Activated CD4-positive, CD25-positive, alpha-beta regulatory T cell treated with anti-CD3 and anti-CD28 coated beads, Interleukin-2, amount 50 U/mL, for 16 hours (primary cell): ENCODE measurements at places on chromosomes 1 and 21.

- no peak for DNase-seq
Observed at GRCh38 chr1:81703391-81703755, 97.4 kb upstream of the ADGRL2 start.

DNA sequence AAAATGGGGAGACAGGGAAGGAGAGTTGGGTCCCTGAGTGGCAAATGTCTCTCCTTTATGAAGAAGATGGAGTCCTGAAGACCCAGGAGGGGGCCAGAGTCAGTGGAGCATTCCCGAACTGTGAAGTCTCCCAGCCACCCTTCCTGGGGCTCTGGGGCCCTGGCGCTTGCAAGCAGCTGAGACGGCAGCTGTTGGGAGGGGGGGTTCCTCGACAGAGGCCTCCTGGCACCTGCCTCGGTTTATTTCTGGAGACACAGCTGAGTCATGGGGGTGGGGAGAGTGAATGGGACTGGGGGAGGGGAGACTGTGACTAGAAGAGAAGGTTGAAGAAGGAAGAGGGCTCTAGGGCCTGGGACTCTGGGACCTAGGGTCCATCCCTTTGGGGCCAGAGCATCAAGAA lies 14.0 kb downstream of the NES start:
- DNase-seq, result no peak

DNA sequence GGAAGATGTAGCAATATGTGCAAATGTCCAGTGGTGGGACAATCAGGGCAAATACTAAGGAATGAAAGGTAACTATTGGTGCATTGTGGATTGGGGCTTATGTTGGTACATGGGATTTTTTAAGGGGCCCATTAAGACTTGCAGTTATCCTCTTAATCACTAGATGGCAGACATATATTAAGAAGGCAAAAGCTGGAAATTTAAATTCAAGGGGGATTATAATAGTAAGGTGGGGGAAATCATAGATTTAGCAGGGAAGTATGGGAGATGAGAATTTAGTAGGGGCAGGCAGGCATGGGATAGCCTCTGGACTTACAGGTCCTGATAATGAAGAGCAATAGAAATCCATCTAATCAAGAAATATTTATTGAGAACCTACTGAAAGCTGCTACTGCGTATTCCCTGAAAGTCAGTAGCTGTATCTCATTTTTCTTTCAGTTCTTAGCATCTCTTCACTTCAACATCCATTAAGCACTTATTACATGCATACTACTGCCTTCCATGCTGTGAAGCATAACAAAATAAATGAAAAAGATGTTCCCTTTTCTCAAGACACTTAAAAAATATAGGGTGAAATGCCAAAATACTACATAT lies 251.8 kb downstream of the CRB1 start:
- no peak for DNase-seq

DNA sequence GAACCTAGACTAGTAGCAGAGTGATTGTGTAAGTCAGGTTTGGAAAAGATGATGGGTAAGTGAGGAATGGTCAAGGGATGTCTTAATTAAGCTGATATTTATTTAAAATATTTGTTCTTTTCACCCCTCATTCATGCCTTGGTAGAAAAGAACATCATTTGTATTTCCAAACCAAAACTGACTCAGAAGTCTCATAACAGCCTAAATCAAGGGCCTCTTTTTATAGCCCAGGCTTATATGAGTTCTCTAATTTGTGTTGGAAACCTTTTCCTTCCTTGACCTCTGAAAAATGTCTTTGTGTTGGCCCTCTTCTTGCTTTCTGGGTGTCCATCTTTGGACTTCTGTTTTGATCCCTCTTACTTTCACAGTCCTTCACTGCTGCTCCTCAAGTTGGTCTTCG lies 1428.2 kb downstream of the MRPL39 start:
- DNase-seq, result no peak

DNA sequence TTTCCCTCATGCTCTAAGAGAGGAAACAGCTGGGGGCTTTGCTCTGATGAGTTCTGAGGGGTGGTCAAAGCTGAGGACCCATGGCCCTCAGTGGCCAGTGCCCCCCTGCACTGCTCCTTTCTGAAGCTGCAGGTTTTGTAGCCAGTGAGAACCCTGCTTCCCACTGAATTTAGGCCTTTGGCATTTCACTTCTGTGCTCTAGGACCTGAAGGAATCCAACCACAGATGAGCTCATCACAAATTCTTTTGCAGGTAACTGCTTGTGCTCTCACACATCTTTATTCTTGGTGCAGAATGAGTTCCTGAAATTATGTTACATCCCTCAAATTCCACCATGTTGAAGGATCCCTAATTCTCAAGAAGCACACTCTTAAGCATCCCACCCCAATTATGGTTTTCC lies 248.7 kb upstream of the IRF2BP2 start:
- no peak for DNase-seq

DNA sequence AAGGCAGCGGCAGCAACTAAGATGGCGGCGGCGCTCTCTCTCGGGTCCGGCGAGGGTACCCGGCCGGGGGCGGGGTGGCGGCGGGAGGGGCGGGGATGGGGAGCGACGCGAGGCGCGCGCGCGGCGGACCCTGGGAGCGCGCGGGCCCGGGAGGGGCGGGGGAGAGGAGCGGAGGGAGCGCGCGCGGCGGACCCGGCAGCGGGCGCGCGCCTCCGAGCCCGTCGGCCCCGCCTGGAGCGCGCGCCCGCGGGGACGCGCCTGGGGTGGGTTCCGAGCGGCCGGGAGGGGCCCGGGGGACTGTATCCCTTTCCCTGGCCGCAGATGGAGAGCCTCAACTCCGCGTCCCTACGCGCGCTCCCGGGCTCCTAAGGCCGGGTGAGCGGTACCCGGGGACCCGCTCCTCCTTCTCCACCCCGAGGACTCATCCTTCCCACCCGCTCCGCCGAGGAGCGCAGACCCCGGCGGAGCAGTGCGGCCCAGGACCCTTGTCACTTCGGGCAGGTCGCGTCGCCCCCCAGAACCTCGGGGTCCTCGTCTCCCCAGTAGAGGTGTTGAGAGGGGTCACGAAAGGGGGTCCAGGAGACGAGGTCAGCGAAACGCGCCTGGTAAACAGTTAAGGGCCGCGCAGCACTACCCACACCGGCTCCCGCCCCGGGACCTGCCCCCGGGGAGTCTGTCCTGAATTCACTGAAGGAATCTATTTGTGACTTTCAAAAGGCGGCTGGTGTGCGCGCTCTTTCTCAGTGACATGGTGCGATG lies at the start of gene CLSTN1:
Gene CLSTN1 (minus strand): TSS at position 23 of the 759 bp plus-strand sequence. CDS start 232 bp downstream, outside the sequence.
- peak; percentile 77 for DNase-seq

DNA sequence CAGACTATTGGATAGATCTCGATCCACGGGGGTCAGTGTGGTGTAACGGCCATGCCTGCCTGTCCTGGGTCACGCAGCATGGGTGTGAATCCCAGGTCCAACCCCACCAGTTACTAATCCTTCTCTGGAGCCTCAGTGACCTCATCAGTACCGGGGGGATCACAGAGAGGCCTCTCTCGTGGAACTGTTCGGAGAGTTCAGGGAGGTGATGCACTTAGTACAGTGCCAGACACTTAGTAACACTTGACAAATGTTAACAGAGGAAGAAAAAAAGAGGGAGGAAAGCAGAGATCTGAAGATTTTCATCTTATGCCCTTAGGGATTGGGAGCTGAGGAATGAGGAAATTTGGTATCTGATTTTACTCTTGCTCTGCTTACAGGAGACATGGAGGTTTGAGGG lies 2.9 kb downstream of the ABCA4 start:
- DNase-seq, result no peak

DNA sequence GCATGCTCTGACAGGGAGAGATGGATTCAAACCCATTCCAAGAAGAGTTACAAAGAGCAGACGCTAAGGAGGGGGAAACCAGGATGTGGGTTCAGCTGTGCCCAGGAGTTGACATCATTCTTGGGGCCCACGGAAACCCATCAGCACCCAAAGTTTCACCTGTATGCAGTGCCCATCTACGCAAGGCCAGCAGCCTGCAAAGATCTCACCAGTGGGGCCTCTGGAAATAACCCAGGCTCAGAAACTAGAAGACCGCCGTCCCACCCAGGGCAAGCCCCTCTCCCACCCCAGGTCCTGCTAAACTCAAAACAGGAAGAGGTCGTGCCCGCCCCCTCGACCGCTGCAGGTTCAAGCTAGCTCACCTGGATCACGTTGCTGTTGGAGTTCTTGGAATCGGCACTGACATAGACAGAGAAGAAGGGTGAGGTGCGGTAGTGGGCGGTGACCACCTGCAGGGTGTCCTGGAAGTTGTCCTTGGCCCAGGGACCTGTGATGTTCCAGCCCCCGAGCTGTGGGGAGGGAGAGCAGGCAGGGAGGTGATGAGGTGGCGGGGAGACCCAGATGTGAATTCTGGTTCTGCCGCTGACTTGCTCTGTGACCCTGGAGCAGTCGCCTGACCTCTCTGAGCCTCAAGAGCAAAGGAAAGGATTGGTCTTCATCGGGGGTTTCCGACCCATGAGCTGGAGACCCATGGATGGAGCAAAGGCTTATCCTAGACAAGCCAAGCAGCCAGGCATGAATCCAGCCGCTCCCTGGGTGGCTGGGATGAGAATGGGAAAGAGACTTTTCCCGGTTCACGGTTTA lies 31.7 kb downstream of the ECE1 start:
- no peak for DNase-seq

DNA sequence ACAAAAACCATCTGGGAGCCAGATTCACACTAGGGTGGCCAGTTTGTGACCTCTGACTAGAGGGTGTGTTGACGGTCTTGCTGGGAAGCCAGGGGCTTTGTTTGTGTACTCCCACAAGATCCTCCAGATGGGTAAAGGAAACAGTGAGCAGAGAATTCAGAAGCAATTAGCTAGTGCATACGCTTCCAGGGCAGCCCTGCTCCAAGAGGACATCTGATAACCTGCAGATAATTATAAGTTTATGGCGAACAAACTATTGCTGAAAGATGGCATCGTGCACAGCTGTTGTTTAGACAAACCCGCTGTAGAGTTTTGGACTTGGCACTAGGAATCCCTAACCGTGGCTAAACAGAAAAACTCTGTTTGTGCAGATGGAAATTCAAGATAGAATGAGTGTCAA lies 326.4 kb downstream of the TGFB2 start:
- DNase-seq, result no peak

DNA sequence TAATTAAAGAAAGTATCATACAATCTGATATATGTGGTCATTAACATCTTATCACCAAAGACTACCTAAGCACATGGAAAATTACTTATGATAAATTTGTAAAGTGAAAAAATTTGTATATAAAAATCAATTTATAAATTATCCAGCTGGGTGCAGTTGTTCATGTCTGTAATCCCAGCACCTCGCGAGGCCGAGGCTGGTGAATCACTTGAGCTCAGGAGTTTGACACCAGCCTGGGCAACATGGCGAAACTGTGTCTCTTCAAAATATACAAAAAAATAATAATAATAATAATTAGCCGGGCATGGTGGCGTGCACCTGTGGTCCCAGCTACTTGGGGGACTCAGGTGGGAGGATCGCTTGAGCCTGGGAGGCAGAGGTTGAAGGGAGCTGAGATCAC lies 82.8 kb upstream of the SYT6 start:
- DNase-seq, result no peak

DNA sequence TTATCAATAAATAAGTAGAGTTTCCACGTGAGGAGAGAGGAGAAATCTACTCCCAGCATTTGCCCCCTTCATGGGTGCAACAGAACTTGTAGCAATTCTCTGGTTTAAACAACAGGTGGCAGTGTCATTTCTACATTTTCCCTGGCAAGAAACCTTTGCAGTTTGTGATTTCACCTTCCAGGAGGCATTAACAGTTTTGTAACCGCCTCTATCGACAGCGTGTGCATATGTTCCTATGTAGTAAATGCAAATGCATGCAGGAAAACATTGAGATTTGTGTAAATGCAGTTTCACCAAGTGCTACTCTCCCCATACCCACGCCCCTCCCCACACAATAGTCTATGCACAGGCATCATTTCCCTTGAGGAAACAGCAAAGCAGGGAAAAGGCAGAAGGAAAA lies 494.7 kb downstream of the SMYD3 start:
- DNase-seq, result no peak

DNA sequence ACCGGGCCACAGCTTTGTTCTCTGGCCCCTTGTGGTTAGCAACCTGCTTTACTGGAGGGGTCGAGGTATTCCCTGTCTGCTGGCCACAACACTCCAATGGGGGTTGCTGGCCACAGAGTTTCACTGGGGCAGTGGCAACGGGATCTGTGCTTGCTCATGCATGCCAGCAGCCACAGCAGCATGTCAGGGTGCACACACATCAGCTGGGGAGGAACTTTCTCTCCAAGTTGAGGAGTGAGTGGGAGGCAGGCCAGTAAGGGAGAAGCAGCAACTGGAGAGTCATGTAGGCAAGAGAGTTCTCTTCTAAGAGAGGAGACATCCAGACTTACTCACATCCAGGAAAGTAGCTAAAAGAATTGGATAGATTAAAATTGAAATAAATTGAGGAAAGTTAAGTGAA lies 38.0 kb downstream of the SAMD13 start:
- DNase-seq, result no peak

GRCh38 chr1:183926983-183927382 lies 110.5 kb downstream of the COLGALT2 start:
- DNase-seq, result no peak

- no peak for DNase-seq
Observed at GRCh38 chr1:231925864-231926263, 299.3 kb downstream of the DISC1 start.

GRCh38 chr1:150564051-150564991 lies 15.1 kb downstream of the MCL1 start:
- no peak for DNase-seq

- DNase-seq, result no peak
Observed at GRCh38 chr1:29513357-29513756, 277.0 kb downstream of the PTPRU start.

- no peak for DNase-seq
Observed at GRCh38 chr1:232628335-232629249, 1.3 kb downstream of the SIPA1L2 start.

GRCh38 chr1:27349784-27350662 lies 8.2 kb downstream of the SYTL1 start:
- no peak for DNase-seq

DNA sequence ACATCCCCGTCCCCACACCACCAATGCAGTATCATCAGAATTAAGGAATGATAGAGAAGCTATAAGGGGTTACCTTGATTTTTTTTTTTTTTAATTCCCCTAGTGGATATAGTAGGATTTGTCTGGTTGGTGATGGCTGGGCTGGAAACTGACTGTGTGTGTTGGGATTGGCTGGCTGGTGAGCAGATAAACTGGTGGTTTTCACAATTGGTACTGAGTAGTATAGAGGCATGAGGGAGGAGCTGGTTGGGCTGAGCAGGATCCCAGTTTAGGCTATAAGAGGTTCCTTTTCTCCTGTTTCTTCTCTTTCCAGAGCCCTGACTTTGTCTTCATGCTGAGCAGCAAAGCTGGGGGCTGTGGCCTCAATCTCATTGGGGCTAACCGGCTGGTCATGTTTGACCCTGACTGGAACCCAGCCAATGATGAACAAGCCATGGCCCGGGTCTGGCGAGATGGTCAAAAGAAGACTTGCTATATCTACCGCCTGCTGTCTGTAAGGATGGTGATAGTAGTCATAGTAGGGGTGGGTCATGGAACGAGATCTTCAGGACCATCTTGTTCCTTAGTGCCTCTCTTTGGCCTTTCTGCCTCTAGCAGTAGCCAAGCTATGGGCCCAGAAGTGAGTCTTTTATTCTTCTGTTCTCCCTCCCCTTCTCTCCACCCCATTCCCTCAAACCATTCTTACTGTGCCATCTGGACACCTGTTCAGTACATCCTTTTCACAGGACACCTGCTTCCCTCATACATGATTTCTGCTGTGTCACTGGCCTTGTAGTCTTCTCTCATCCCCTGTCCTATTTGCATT lies 26.9 kb downstream of the RAD54L start:
- no peak for DNase-seq
